ENCODE measurements at places on chromosomes 2 and 18. TPM values are rescaled to one million over a fixed set of nuclear protein-coding genes. Genes with fewer than 3 reads are reported as not detected.

ITGA6 gene
- 135 TPM for total RNA-seq

ALK gene
- 0.10 TPM for total RNA-seq

TMEM163 gene
- 0.59 TPM for total RNA-seq

CFAP65 gene
- total RNA-seq = not detected

ASB18 gene
- 0.79 TPM for total RNA-seq

PNKD gene
- total RNA-seq = 22.3 TPM

CRYGD gene
- not detected for total RNA-seq

PSD4 gene
- 12.9 TPM for total RNA-seq

FEV gene
- not detected for total RNA-seq

ITGA4 gene
- 19.0 TPM for total RNA-seq

GALNT3 gene
- 20.3 TPM for total RNA-seq

SLC23A3 gene
- total RNA-seq = 1.5 TPM

All from skin of body (tissue), 3 donors.